ENCODE measurements at places on chromosomes 7 and 10.

DNA sequence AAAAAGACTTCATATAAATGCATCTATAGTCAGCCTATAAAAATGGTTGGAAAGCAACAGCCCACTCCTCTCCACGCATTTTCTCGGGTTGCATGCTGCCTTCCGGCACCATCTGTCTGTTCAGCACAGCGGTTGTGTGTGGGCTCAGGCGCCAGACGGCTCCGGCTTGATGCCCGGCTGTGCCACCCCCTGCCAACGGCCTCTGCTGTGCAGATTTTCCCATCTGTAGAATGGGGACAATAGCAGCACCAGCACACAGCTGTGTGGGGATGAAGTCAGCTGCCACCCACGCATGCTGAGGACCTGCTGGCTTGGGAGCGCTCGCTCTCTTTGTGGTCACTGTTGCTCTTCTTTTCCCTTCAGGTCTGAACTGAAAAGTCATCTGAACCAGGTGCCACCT, 19.5 kb downstream of the PRKAG2 start:
- no peak for DNase-seq

DNA sequence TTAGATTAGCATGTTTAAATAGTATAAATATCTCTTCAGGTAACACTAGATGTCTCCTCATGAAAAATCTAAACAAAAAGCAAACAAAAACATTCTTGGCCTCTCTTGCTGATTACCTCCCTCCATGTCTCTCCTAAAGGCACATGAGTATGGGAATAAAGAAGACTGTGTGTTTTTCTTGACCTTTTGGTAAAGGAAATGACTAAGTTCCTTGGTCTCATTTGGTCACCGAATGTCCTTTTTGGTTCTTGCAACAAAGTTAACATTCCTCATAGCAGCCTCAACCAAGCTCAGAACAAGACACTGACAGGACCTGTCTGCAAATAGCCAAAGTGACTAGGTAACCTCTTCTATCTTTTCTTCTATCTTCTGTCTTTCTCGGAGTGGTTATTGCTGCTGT, 35.5 kb downstream of the POM121L12 start:
- no peak for DNase-seq

- no peak for DNase-seq
These were observed 8.1 kb downstream of the HHEX start for GRCh38 chr10:92697663-92698511.

- DNase-seq, result no peak
These were observed 423.2 kb downstream of the PTPRN2 start for GRCh38 chr7:158164101-158165095.

GRCh38 chr7:80646083-80646865, 7.8 kb downstream of the CD36 start:
- no peak for DNase-seq

DNA sequence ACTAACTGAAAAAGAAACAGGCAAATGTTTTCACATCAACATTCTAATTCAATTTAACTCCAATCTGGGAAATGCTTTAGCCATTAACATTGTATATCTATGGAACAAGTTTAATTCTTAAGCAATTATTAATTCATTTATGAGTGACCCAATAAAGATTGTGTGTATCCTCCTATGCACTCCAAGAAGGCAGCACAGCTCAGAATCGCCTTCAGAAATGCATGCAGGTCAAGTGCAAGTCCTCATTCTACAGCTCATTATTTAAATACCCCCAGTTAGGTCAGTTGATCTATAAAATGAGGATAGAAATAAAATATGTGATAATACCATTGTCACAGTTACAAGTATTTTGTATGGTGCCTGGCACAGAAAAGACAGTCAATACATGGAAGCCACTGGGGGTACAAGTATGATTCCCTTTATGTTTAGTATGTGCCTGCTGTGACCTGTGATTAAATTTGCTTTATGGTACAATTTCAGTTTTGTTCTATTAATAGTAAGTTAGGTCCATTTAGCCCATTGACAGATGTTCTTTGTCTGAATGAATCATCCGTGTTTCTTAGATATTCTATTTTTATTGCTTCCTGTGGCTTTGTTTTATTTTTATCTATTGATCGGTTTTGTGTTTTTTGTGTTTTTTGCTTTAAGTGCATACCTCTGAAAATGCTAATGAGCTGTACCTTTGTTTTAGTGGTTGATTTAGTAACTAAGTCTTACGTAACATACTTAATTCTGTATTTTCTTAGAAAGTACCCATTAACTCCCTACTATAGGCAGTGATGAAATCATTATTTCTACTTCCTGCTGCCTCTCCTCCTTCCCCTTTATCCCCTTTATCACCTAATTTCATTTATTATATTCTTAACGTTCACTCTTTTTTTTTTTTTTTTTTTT, 42.8 kb downstream of the CPXM2 start:
- no peak for DNase-seq

DNA sequence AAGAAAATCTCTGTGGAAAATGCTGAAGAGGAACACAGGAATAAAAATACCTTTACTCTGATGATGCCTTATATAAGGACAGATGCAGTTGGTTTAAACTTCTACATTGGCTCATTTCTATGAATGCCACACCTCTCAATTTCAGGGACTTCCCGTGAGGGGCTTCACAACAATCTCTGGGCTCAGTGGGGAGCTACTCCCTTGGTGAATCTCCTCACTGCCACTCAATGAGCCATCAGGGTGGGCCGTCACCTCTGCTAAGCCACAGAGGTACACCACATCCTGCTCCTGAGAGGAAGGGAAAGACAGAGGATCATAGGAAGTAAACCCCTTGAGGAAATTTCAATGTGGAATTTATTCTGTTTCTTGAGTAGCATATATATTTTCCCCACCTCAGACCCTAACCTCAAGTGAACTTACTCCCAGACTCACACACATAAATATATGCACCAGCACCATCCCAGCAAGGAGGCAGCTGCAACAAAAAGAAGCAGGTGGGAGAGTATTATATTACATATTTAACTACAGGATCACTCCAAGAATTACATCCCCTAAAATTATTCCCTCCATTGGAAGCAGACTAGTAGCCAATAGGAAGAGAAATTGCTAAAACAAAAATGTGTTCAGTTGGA, 63.3 kb upstream of the PRSS1 start:
- no peak for DNase-seq

DNA sequence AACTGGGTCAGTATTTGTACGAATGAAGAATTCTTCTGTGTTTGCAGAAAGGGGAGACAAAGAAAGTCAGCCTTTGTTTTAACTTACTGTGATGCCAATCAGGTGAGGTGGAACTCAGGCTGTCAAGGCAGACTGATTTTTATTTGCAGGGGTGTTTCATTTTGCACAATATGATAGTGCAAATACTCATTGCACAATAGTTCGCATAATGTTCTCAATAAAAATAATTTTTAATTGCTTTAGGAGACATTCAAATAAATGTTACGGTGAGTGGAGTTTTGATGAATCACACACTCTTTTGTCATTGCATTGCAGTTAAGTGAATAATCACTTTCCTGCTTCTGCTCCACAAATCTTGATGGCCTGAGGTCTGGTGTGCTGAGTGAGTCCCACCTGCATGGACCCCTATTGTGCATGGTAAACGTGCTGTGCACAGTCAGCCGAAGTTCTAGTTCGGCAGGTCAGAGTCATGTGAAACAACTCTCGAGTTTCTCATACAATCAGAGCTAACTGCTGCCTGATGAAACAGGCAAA, 141.3 kb upstream of the FZD8 start:
- DNase-seq, result no peak
